ENCODE measurements at places on chromosomes 3 and 15. TPM values are rescaled to one million over a fixed set of nuclear protein-coding genes. Genes with fewer than 3 reads are reported as not detected.

Gene TIMP4
- total RNA-seq, result 0.92 TPM

DNA sequence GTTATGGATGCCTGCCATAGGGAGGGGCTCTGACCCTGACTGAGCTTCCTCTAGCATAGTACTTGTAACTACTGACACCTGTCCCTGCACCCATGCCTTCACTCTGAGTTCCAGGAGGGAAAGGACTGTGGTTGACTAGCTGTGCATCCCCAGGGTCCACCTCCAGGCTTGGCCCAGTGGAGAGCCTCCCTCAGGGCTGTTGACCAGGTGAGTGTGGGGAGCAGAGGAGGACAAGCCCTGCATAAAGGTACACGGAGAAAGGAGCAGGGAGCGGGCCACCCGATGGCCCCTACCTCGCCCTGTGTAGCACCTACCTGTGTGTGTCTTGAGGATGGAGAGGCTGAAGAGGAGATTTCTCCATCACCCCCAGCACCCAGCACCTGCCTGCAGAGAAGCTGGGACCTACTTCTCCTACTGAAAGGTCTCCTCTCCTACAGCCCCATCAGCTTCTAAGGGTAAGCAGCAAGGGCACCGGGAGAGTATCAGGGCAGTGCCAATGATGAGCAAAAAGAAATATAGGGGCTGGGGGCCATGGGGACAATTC is 6.7 kb upstream of the LTF start:
- H3K27ac ChIP-seq, result no peak overlapping the region
- peaks cover 34% of the 10 kb centered on the region for H3K27me3 ChIP-seq
- H3K4me3 ChIP-seq, result no peak overlapping the region
- no peak for DNase-seq

Gene ZDHHC19
- not detected for total RNA-seq

Gene PRR20G
- total RNA-seq, result not detected

GRCh38 chr3:17133632-17134545 is 249.1 kb downstream of the PLCL2 start:
- no peak for DNase-seq
- no peaks in the 10 kb centered on the region for H3K36me3 ChIP-seq
- peaks cover 2% of the 10 kb centered on the region for H3K4me1 ChIP-seq
- no peak overlapping the region for H3K27ac ChIP-seq
- no peak overlapping the region for H3K4me3 ChIP-seq

DNA sequence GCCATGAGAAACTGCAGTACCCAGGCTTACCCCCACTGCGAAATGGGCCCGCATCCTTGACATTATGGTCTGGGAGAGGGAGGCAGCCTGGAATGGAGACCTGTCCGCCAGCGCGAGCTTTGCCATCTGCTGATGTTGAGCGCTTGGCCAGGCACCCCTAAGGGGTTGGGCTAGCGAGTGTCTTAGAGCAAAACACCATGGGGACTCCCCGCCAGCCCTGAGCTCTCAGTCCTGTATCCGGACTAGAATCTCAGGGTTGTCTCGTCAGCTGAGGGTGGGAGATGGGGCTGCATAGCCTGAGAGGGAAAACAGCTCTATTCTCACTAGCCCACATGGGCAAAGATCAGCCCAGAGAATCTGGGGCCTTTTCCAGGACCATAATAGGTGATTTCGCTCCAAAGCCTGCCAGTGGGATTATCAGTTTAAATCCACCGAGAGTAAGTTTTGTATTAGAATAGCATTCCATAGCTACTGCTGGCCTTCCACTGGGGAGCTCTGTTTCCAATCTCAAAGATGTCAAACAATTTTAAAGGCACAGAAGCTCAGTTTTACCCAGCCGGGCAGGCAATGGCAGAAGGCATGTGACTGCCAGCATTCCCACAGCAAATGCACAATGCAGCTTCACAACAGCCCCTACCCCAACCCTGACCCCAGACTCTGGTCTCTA is 167.5 kb upstream of the TPM1 start:
- no peak for DNase-seq
- H3K36me3 ChIP-seq, result no peaks in the 10 kb centered on the region
- no peak overlapping the region for H3K4me3 ChIP-seq
- H3K4me1 ChIP-seq, result peaks cover 7% of the 10 kb centered on the region
- H3K27me3 ChIP-seq, result peaks cover 7% of the 10 kb centered on the region

GRCh38 chr15:34470091-34470490 is 32.5 kb upstream of the GOLGA8A start:
- no peak for DNase-seq
- peaks cover 11% of the 10 kb centered on the region for H3K4me1 ChIP-seq
- no peak overlapping the region for H3K27ac ChIP-seq
- H3K27me3 ChIP-seq, result peaks cover 27% of the 10 kb centered on the region

Gene P2RY13
- total RNA-seq, result not detected

GRCh38 chr15:25504307-25504706 is 65.5 kb upstream of the UBE3A start:
- no peak overlapping the region for H3K27ac ChIP-seq
- no peaks in the 10 kb centered on the region for H3K4me1 ChIP-seq
- no peaks in the 10 kb centered on the region for H3K27me3 ChIP-seq
- H3K4me3 ChIP-seq, result no peak overlapping the region

Gene LDHAL6B
- not detected for total RNA-seq

DNA sequence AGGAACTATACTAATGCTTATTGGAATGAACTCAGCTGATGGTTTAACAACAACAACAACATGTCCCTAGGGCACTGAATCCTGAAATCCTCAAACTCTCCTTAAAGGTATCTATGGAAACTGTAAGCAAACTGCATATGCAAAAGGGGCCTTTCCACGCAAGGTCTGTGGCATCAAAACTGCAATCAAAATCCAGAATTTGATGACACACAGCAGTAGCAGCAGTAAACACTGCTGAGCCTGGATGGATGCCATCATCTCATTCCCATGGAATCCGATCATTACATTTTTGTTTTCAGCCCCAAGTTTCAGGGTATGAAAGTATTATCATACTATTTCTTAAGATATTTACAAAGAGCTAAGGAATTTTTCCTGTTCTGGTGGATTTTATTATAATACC is 399.7 kb downstream of the VPS13C start:
- DNase-seq, result no peak
- H3K27me3 ChIP-seq, result no peaks in the 10 kb centered on the region
- no peak overlapping the region for H3K4me3 ChIP-seq
- H3K4me1 ChIP-seq, result no peaks in the 10 kb centered on the region
- H3K27ac ChIP-seq, result no peak overlapping the region
- H3K36me3 ChIP-seq, result no peaks in the 10 kb centered on the region

Gene RTP1
- not detected for total RNA-seq

- no peak overlapping the region for H3K27ac ChIP-seq
- H3K27me3 ChIP-seq, result no peaks in the 10 kb centered on the region
- no peak overlapping the region for H3K4me3 ChIP-seq
- no peak for DNase-seq
These were observed 87.7 kb downstream of the MEGF11 start for GRCh38 chr15:66165856-66166255.

DNA sequence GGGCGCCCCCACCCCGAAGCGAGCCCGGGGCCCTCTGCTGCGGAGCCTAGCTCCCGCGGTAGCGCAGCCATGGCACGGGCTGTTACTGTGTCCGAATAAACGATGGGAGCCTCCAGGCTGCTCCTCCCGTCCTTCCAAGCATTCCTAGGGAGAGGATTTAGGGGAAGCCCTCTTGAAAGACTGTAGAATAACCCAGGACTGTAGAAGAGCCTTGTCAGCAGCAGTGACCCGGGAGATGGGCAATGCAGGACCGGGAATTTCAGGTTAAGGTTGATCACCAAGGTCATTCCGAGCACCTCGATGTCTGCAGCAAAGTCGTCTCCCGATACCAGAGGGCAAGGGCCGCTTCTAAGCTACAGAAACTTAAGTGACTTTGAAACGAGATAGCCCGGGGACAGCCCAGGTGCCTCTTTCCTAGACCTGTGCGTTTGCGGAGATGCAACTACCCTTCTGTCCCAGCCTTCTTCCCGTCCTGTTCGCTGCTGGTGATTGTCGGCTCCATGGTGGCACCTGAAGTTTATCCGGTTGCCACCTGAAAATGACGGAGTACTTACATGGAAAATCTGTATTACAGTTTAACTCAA is 753 bp upstream of the MYO5A start:
- peaks cover 18% of the 10 kb centered on the region for H3K27me3 ChIP-seq
- H3K36me3 ChIP-seq, result no peaks in the 10 kb centered on the region
- H3K4me1 ChIP-seq, result peaks cover 30% of the 10 kb centered on the region
- peak; percentile 21 for DNase-seq
- peak overlapping the region; percentile 79 for H3K4me3 ChIP-seq

Gene HHATL
- not detected for total RNA-seq

DNA sequence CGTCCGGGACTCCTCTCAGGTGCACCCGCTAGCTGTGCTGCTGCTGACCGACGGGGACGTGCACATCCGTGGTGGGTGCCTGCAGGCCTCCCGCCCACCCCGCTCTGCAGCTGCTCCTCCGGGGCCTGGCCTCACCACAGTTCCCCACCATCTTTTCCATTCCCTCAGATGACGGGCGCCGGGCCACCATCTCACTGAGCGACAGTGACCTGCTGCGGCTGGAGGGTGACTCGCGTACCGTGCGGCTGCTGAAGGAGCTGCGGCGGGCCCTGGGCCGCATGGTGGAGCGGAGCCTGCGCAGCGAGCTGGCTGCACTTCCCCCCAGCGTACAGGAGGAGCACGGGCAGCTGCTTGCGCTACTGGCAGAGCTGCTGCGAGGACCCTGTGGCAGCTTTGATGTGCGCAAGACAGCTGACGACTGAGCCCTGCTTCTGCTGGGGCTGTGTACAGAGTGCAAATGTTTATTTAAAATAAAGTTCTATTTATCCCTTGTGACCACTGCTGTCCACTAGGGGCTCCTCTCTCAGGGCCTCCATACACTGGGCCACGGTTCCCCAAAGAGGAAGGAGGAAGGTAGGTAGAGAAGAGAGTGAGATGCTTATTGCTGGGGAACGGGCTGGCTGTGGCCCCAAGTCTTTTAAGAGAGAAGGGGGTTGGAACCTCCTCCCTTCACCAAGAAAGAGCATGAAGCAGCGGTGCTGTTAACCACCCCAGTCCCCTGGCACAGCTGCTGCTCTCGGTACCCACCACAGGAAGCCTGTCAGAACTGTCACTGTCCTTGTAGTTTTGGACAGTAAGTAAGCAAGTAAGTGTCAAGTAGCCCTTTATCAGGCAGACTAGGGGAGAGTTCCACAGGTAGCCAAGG is 47.0 kb downstream of the DHX30 start:
- H3K4me3 ChIP-seq, result no peak overlapping the region
- H3K36me3 ChIP-seq, result peaks cover 52% of the 10 kb centered on the region
- no peaks in the 10 kb centered on the region for H3K27me3 ChIP-seq
- no peaks in the 10 kb centered on the region for H3K4me1 ChIP-seq
- DNase-seq, result no peak
- H3K27ac ChIP-seq, result no peak overlapping the region

- no peaks in the 10 kb centered on the region for H3K36me3 ChIP-seq
- no peak overlapping the region for H3K4me3 ChIP-seq
- H3K4me1 ChIP-seq, result no peaks in the 10 kb centered on the region
- no peak overlapping the region for H3K27ac ChIP-seq
- no peak for DNase-seq
- H3K27me3 ChIP-seq, result peaks cover 7% of the 10 kb centered on the region
These were observed 45.0 kb downstream of the ESYT3 start for GRCh38 chr3:138479438-138479863.

Measured in activated T-helper 2 cell treated with anti-CD3 and anti-CD28 coated beads, Interferon-gamma antibody, Interleukin-2, Interleukin-4, amounts not matched to agents 10 μg/mL and 5 μg/mL and 100 μg/mL, durations not matched to agents 14 hours and 24 hours and 36 hours (primary cell).